Mammary epithelial cell (primary cell): ENCODE measurements at places on chromosomes 11 and 22.
A peak's percentile ranks its signal among the peaks of the same experiment; 100 is the strongest.

DNA sequence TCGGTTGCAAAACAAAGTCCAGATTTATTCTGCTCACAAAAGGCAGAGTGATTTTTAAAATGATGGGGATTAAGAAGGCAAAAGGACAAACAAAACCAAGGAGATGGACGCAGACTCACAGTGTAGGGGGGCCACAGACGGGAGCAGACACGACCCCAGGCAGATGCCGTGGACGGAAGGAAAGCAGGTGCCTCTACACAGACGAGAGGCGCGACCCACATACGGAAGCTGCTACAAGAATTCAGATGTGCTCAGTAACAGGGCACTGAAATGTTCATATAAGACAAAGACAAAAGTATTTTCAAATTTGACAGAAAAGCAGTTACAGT is 148.9 kb downstream of the BRD1 start:
- no peak for DNase-seq

- no peak for DNase-seq
These were observed 77.1 kb downstream of the LINC01488 start for GRCh38 chr11:69558519-69558941.

- no peak for DNase-seq
These were observed 421.6 kb downstream of the TMEM135 start for GRCh38 chr11:87459351-87459750.

DNA sequence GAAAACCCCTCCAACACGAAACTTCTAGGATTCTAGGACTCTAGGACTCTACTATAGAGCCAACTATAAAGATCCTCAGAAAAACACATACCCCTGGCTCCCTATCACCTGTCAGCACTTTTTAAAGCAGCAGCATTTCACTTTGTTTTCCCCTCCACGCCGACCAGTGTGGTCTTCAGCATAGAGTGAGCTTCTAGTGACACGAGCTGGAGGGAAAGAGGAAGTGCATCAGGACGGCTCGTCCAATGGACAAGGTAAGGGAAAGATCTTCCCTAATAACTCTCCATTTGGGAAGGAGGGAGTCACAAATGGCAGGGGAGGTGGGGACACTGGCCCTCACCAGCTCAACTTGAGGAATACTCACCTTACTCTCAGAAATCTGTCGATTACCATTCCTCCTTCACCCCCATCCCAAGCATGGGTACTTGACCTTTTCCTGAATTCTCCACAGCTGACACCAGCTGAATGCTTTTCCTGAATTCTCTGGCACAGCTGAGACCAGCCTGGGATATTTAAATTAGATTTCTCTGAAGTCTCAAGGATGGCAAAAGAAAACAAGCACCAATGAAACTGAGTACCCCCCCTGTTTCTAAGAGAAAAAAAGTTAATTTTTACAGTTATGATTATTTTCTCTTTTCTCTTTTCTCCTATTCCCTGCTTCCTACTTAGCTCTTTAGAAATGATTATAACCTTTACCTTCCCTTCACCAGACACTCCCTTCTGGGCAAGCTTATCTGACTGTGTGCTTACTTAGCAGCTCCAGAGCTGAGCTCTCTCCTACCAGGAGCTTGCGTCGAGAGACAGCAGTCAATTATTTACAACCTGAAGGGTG is 33.3 kb upstream of the NNMT start:
- DNase-seq = peak; percentile 33

DNA sequence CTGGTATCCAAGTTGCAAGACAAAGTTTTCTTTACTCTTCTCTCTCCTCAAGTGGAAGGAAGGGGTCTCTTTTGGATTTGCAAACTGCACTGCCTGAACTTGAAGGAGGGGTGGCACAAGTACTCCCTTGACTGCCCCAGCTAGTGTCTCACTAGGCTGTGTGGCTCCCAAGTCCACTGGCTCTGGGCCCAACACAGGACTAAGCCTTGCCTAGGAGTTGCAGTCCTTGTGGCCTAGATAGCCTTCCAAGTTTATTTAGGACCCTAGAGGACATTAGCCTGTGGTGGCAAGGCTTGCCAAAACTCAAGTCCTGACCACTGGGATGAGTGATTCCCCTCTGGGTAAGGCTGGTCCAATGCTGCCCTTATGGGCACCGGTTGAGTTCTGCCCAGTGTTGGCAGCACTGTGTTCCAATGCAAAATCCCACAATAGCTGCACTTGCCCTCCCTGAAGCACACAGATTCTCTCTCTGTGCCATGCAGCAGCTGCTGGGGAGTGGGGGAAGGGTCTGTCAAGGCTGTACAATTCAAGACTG is 10.2 kb upstream of the WEE1 start:
- no peak for DNase-seq
